ENCODE measurements at places on chromosomes 3 and 15. TPM values are rescaled to one million over a fixed set of nuclear protein-coding genes. Genes with fewer than 3 reads are reported as not detected.

- DNase-seq: peak; percentile 32
Measured at GRCh38 chr15:28096670-28097431, 2.3 kb downstream of the OCA2 start.

GRCh38 chr15:42121021-42121420 is 26.7 kb upstream of the PLA2G4D start:
- DNase-seq: no peak

DNA sequence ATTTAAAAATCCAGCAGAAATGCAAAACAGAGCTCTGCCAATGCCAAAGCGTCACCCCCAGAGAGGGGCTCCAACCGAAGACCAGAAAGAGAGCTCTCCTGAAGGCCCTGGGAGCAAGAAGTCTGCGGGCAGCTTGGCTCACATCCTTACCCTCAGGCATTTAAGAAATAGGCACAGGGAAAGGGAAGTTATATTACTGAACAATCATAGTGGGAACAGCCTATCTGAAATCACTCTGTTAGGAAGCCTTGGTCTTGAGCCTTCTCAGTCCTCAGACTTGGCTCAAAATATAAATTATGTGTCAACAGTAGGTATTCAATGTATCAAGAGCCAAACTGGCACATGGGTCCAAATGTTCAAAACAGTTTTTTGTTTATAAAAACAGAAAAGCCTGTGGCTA is 10.3 kb upstream of the PPARG start:
- no peak for DNase-seq

- DNase-seq: no peak
Measured at GRCh38 chr3:122557356-122557755, 6.7 kb downstream of the PARP9 start.

DNA sequence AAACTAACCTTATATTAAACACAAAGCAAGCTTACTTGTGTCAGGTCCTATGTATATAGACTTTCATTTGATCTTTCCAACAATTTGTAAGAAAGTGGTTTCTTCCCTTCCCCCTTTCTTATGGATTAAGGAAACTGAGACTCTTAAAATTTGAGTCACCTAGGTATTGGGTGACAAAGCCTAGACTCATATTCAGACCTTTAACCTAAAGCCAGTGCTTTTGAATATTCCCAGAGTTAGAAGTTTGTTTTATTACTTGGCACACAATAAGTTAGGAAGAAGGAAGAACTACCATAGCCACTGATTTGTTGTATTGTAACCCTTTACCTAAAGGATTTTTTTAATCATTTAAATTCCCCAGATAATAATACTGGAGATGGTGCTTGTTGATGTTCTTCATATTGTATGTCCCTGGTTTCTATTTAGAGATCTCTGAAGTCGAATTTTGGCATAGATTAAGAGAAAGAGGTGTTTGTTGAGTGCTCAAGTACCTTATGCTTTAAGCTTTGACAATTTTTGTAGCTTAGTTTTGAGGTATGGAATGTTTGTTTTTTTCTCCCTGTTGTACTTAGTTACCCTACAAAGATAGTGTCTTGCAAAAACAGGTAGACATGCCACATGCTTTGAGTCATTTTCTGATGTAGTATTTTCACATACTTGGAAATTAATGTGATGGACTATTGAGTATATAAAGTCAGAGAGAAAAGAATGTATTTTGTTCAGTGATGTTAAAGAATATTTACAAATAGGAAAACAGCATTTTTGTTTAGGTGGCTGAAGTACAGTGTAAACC is 11.2 kb downstream of the TSC22D2 start:
- DNase-seq: no peak

DNA sequence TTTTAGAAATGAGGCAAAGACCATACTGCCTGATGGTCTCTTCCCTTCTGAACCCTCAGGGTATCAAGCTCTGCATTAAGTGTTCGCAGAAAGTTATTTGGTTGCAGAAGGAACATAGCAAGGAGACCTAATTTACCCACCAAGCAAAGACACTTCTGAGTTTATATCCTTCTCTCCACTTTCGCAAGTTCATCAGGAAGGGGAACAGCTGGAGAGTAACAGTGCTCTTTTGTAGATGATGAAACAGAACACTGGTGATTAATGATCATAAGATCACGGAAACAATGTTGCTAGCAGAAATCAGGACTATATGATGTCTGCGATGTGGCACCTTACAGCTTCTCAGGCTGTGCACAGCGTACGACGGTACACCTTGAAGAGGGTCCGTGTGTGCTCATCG is 62.1 kb downstream of the NCEH1 start:
- peak; percentile 60 for DNase-seq

- no peak for DNase-seq
Measured at GRCh38 chr3:107588217-107588616, 65.5 kb downstream of the BBX start.

DNA sequence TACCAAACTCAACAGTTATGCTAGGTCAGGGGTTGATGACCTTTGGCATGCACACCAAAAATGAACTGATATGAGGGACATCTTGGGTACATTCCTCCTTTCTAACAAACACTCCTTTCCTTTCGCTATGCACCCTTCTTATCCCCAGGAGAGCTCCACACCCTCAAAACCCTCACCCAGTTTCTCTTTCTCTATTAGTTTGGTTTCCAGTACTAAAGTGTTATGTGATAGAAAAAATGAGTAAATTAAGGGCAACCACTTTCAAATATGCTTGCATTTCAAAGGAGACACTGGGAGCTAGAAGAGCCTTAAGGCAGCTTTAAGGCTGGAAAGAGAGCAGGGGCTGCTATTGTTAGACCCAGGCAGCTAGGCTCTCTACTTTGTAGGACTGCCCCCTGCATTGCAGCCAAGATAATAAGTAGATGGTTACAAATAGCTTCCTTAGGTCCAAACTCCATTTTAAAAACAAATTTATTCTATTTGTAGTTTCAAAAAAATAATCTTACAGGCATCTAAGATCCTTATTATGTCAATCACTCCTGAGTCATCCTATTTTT is 244.3 kb downstream of the ZIC1 start:
- peak; percentile 11 for DNase-seq

- DNase-seq: peak; percentile 61
Measured at GRCh38 chr3:38960953-38961622, 90.7 kb downstream of the SCN11A start.

DNA sequence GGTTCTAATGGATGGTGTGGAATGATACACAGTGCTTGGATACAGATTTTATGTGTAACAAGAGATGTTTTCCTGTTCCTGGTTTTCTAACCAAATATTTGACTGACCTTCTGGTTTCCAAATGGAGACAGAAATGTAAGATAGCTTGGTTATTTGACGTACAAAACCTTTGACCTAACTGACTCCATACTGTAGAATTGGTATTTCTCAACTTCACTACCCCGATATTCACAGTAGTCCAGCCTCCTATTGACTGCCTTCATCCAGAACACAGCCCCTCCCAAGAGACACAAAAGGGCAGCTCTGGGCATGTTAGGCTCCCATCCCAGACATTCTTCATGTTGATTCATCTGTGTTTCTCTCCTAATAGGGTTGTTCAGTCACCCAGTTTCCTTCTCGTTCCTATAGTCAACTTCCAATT is 33.4 kb downstream of the MYO1E start:
- DNase-seq: peak; percentile 78

DNA sequence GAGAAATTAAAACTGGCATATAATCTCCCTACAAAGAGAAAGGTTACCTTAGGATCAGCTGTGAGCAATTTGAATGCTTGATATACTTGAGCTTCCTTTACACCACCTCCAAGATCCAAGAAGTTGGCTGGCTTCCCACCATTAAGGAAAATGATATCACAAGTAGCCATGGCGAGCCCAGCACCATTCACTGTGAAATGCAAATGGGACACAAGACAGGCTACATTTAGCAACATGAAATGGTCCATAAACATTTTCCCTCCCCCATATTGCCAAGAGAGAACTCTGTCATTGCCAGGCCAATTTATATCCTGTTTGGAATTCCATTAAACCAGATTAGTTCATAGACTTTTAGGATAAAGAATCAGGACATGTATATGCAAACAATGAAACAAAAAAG is 158.7 kb downstream of the SUCLG2 start:
- no peak for DNase-seq

DNA sequence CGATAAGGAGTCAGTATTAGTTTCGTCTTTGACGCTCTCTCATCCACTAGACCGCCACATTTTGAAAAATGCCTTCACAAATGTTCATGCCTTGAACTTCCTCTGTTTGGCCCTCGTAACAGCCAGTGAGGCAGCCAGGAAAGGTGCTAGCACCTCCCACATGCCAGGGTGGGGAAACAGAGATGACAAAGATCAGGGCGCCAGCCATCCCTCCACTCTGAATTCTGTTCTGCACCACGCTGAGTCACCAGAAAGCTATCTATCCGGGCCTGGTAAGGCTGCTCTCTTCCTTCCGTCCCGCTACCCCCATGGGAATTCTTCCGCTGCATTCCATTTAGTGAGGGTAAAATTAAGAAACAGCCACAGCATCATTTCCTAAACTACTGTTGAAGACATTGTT is 31.3 kb upstream of the BCL2L10 start:
- DNase-seq: peak; percentile 97

GRCh38 chr3:86388820-86389219 is 602.1 kb downstream of the VGLL3 start:
- DNase-seq: no peak

GRCh38 chr15:64751464-64751863 is 23.9 kb downstream of the RBPMS2 start:
- no peak for DNase-seq

DNA sequence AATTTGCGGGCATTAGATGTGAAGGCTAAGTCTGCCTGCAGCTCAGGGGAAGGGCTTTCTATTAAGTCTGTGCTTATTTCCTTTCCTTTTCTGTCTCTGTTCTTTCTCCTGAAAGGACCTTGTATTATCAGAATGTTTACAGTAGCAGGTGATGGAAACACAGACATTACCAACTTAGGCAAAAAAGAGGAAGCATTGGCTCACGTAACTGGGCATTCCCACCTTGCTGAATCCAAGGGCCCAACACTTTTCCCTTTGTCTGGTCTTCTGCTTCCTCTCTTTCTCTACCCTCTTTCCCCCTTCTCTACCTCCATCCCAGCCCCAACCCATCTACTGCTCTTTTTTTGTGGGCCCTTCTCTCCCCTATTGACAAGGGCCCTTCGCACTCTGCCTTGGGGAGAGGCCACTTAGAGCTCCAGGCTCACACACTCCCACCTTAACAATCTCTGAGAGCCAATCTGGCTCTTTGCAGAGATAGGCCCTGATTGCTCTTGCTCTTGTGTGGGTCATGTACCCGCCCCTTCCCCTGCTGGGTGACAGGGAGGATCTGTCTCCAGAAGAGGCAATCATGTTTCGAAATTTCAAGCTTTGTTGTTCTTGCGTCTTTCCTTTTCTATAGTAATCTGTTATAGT is 35.0 kb downstream of the ACAA1 start:
- DNase-seq: no peak

GRCh38 chr3:46490338-46491084 is 7.3 kb upstream of the RTP3 start:
- DNase-seq: peak; percentile 41

DNA sequence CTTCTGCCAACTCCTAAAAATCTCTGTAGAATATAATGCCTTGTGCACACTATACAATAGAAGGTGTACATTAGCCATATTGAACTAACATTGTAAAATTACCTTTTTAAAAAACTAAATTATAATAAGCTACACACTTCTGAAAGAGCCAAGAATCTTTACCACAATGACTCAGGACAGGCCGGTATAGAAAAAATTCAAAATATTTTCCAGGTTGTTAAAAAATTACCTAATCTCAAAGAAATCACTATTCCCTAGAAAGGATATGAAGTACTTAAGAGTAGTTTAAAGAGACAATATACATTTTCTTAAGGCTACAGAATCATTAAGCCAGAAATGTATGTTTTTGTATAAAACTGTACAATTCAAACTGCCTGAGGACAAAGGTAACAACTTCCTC is 48.5 kb downstream of the TJP1 start:
- peak; percentile 20 for DNase-seq

DNA sequence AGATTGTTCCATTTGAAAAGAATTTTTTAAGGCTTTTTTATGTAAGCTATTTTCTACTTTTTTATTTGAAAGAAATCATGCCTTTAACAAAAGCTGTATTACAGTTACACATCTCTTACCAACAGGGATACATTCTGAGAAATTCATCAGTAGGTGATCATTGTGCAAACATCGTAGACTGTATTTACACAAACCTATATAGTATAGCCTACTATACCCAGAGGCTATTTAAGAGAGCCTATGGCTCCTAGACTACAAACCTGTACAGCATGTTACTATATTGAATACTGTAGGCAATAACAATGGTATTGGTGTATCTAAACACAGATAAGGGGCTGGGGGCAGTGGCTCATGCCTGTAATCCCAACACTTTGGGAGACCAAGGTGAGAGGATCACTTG is 43.1 kb downstream of the PEAK1 start:
- DNase-seq: no peak

- peak; percentile 17 for DNase-seq
Measured at GRCh38 chr3:4587061-4587837, 94.1 kb downstream of the ITPR1 start.

- no peak for DNase-seq
Measured at GRCh38 chr3:41448396-41448795, 249.1 kb downstream of the CTNNB1 start.

DNA sequence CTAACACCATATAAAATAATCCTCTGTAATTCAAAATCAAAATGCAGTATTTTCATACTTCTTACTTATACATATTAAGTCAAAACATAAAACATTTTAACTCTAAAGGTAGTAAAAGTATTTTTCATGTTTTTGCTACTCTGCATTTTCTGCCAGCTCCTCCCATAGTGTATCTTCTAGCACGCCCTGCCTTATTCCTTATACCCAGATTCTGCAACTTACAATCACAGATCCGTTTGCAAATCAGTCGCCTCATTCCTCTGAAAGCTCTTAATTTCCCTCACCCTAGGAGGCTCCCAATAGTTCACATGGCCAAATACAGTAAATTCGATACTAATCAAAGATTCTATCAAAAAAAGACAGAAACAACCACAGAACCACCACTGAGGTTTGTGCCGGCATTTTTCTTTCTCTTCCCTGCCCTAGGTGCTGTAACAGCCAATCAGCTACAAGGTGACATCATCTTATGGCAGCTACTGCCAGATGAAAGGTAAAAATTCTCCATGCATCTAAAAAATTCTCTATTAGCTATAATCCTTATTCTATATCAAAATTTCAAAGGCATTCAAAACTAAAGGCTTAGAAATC is 72.9 kb downstream of the CLASP2 start:
- DNase-seq: peak; percentile 68

GRCh38 chr3:55828712-55829111 is 341.6 kb upstream of the WNT5A start:
- DNase-seq: peak; percentile 23

- DNase-seq: no peak
Measured at GRCh38 chr15:31268108-31268501, 58.5 kb upstream of the KLF13 start.

GRCh38 chr3:183895296-183895695 is 10.6 kb upstream of the PARL start:
- peak; percentile 74 for DNase-seq

ARHGEF3 gene
- 3.0 TPM for total RNA-seq

PXYLP1 gene
- total RNA-seq: 15.8 TPM

OR5H2 gene
- not detected for total RNA-seq

CYP11A1 gene
- total RNA-seq: 0.25 TPM

LTF gene
- not detected for total RNA-seq

SLC22A14 gene
- not detected for total RNA-seq

SCN11A gene
- total RNA-seq: not detected
